ENCODE measurements at places on chromosomes 12 and 14.

DNA sequence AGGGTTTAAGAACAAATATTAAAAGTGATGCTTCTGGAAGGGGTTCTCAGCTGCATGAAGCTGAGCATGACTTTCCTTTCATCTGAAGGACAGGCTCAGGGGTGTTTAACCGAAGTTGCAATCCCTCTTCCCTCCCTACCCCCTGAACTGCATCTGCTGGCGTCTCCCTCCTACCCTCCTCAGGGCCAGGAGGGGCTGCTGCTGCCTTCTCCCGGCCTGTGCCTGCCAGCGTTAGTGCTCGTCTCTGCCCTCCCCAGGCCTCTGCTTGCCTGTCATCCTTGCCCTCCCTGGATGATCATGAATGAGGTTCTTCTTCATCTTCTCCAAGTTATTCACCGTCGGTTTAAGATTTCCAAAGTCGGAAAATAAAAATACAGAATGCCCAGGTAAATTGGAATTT lies 12.2 kb downstream of the SMOC1 start:
- no peak for DNase-seq

GRCh38 chr14:57771801-57772200 lies 94.1 kb downstream of the SLC35F4 start:
- DNase-seq, result no peak

DNA sequence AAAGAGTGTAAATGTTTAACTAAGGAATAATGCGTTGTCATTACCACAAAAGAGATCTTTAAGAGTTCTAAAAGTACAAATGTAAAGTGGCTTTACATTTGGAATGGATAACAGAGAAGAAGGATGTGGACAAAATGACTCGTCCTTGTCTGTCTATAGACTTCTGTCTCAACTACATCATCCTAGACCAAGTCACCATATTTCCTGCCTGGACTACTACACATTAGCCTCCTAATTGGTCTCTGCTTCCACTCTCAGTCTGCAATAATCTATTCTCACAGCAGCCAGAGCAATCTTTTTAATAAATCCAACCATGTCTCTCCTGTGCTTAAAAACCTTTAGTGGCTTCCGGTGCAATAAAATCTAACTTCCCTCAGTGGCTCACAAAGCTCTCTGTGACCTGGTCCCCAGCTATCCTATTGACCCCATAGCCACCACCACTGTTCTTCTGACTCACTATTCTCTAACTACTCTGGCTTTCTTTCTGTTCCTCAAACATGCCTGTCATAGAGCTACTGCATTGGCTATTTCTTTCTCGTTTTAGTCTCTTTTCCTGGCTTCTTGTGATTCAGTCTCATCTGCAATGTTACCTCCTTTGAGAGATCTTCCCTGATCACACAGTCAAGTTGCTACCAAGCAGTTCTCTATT lies 91.1 kb downstream of the MYF5 start:
- DNase-seq, result no peak

DNA sequence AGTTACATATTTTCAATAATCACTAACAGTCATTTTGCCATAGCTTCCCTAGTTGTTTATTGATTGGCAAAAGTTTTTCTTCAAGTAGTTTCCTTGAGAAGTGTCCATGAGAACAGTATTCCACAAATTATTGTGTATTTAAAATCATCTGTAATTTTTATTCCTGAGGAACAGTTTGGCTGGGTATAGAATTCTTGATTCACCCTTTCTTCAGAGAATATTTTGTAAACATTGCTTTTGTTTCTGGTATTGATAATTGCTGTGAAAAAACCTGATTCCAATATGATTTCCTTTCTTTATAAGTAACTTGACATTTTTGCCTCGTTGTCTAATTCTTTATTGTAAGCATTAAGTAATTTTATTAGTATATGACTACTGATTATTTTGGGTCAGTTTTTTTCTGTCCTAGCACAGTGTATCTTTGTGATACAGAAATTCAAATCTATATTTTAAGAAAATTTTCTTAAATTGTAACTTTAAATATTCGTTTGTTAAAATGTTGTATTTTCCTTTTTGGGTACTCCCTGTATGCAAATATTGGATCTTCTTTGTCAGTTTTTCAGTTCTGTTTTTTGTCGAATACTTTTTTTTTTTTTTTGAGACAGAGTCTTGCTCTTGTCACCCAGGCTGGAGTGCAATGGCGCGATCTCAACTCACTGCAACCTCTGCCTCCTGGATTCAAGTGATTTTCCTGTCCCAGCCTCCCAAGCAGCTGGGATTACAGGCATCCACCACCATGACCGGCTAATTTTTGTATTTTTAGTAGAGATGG lies 162.0 kb upstream of the ATP2B1 start:
- DNase-seq, result no peak

- DNase-seq, result no peak
Measured at GRCh38 chr12:25130741-25131188, 64.2 kb downstream of the DNAI7 start.

- DNase-seq, result no peak
Measured at GRCh38 chr14:99930420-99931274, 134.6 kb upstream of the EVL start.

DNA sequence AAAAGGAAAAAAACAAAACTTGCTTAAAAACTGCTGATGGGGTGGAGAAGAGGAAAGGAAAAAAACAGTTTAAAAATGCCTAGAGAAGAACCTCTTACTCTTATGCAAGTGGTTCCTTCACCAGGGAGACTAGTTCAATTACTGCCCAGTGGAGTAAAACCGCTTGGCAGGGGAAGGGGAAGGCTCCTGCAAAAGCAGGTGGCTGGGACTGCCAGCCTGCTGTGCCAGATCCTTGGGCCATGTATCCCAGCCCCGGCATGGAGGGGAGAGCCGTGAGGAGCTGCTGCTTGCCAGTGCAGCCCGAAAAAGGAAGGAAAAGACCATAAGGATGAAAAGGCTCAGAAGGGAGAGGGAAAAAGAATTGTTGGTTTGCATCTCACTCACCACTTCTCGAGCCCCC lies 123.0 kb downstream of the FSCB start:
- no peak for DNase-seq

DNA sequence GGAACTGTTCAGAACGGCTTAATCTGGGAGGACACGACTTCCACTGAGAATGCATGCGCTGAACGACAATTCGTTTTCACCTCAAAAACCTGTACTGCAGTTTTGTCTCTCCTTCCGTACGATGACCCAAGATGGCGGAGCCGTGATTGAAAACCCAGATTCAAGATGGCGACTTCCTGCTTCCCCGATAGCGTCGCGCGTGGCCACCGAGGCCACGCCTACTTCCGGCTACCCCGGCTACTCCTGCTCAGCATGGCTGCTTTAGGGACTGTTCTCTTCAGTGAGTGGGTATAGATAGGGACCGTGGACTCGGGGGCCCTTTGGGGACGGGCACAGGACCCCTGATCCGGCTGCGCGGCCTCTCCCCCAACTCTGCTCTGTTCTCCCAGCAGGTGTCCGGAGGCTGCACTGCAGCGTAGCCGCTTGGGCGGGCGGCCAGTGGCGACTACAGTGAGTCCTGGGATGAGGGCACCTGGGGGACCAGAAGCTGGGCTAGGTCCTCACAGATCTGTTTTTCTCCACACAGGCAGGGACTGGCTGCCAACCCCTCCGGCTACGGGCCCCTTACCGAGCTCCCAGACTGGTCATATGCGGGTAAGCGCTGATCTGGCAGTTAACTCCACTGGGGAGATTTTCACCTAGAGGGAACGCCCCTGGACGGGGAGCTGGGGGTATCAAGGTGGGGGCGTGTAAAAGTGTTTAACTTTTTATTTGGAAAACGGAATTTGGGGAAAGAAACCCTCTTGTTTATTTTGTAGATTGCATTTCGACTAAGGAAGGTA lies at the start of gene MRPL52:
TSS of gene MRPL52 (plus strand) at position 227 of the 782 bp plus-strand sequence. CDS start at position 253, 26 bp downstream.
- DNase-seq, result peak; percentile 89

GRCh38 chr12:25382311-25383106 lies 131.8 kb upstream of the KRAS start:
- DNase-seq, result no peak

- DNase-seq, result no peak
Measured at GRCh38 chr14:71410578-71411284, 503.5 kb downstream of the PCNX1 start.

DNA sequence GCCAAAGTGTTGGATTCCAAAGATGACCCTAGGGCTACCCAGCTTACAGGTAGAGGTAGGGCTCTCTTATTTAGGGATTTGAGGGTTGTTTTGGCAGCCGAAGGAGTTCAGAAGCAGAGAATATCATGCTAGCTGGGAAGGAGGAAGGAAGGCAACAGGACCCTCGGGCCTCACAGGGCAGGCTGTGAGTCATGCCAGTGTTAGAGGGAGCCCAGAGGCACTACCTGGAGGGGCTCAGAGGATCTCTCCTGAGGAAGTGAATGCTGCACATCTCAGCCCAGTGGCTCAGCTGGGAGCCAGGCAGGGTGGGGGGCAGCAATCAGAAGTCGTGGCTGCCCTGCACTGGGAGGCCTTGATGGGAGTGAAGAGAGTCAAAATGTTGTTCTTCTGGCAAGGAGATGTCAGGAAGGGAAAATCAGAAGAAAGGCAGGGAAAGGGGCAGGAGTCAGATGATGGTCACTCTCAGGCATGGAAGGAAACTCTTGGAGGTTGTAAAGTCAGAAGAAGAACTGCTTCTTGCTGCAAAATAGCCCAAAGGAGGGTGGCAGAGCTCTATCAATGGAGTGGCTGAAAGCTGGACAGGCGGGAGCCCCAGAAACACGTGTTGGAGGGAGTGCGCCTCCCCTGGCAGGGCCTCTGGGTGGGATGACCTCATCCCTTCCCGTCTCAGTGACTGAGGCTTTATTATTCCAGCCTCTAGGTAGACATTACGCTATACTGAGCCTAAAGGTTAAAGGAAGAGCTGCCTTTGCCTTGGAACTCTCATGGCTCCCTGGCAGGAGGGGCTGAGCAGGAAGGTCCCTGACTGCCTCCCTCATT lies 141.3 kb downstream of the SMOC1 start:
- no peak for DNase-seq

DNA sequence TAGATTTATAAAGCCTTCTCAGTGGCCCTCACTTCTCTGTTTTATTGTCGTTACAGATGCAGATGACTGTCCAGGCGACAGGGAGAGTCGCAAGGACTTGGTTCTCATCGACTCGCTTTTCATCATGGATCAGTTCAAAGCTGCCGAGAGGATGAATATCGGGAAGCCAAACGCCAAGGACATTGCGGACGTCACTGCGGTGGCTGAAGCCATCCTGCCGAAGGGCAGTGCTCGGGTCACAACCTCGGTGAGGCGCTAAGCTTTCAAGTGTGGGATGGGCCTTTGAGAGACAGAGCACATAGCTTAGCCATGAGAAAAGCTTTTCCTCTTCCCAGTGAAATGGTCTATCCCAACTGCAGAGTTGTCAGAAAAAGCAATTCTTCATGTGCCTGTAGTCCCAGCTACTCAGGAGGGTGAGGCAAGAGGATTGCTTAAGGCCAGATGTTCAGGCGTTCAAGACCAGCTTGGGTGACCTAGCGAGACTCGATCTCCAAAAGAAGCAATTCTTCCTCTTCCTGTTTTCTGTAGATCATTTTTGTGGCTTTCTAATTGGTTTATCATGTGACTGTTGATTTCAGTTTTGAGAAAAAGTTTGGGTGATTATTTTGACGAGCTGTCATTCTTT lies 56.4 kb downstream of the EP400 start:
- no peak for DNase-seq

DNA sequence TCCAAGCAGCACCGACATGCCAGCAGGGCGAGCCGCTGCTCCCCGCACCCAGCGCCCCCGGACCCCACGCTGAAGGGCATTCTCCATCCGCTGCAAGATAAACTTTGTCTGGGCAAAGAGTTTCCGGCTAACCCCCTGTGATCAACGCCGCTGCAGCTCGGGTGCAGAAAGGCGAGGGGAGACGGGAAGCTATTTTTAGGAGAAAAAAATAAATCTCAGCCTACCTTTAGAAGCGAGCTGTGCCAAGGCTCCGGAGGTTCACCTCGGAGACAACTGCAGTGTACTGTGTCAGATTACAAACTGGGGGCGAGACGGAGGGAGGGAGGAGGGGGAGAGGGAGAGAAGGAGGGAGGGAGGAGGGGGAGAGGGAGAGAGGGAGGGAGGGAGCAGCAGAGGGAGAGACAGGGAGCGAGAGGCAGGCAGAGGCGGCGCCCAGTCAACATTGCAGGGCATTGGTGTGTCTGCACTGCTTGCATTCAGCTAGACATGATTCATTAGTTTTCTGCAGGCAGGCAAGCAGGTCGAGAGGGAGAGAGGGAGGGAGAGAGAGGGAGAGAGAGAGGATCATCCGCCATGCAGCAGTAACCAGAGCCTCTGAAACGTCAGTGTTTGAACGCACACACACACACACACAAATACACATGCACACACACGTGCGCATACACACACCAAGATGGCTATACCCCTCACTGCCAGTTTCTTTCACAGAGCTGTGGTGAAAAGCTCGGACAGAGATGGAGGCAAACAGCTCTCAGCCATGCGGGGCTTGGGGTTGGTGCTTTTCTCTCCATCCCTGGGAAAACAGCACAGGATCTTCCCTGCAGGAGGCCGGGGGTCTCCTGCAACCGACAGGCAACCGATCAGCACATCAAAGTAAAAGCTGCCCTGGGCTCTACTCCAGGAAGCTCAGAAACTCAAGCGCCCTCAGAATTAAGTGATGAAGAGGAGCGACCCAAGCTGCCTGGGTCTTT lies at the start of gene RIMBP2:
TSS of gene RIMBP2 (minus strand) at position 302 of the 971 bp plus-strand sequence. CDS start 237,286 bp downstream, outside the sequence.
- no peak for DNase-seq

DNA sequence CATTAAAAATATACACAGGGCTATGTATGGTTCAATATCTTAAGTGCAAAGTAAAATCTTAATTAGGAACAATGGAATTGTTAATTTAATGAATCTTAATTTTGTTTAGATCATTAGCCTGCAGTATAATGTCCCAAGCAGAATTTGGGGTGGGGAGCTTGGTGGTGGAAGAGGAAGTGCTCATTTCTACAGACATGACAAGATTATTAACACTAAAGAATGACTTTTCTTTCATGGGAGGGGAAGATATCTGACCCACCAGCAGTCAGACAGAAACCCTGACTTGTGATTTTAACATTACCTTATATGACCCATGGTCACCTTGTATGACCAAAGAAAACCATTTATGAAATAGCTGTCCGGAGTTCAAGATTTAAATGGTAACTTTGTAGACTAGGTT lies 41.3 kb upstream of the HIF1A start:
- no peak for DNase-seq

- DNase-seq, result no peak
Measured at GRCh38 chr14:100490252-100490651, 97.0 kb downstream of the BEGAIN start.

GRCh38 chr14:34363733-34364134 lies 98.3 kb downstream of the SPTSSA start:
- no peak for DNase-seq

- DNase-seq, result no peak
Measured at GRCh38 chr12:91009319-91009950, 4.7 kb upstream of the EPYC start.

GRCh38 chr14:102819747-102820330 lies 42.6 kb downstream of the TRAF3 start:
- no peak for DNase-seq

GRCh38 chr12:108381787-108382436 lies 42.8 kb upstream of the CMKLR1 start:
- no peak for DNase-seq

- no peak for DNase-seq
Measured at GRCh38 chr12:50402264-50403000, 1.7 kb downstream of the LARP4 start.

GRCh38 chr12:57869927-57870318 lies 23.4 kb upstream of the CTDSP2 start:
- no peak for DNase-seq

GRCh38 chr12:52148464-52149181 lies 43.2 kb downstream of the KRT80 start:
- no peak for DNase-seq

Data from left ventricle myocardium inferior (tissue), 1 donor.